ENCODE measurements at places on chromosomes 5 and 9.
A peak's percentile ranks its signal among the peaks of the same experiment; 100 is the strongest.

GRCh38 chr9:129380961-129381401 lies 202.9 kb upstream of the IER5L start:
- DNase-seq = no peak

- no peak for DNase-seq
Observed at GRCh38 chr5:137296213-137296781, 202.8 kb downstream of the SPOCK1 start.

DNA sequence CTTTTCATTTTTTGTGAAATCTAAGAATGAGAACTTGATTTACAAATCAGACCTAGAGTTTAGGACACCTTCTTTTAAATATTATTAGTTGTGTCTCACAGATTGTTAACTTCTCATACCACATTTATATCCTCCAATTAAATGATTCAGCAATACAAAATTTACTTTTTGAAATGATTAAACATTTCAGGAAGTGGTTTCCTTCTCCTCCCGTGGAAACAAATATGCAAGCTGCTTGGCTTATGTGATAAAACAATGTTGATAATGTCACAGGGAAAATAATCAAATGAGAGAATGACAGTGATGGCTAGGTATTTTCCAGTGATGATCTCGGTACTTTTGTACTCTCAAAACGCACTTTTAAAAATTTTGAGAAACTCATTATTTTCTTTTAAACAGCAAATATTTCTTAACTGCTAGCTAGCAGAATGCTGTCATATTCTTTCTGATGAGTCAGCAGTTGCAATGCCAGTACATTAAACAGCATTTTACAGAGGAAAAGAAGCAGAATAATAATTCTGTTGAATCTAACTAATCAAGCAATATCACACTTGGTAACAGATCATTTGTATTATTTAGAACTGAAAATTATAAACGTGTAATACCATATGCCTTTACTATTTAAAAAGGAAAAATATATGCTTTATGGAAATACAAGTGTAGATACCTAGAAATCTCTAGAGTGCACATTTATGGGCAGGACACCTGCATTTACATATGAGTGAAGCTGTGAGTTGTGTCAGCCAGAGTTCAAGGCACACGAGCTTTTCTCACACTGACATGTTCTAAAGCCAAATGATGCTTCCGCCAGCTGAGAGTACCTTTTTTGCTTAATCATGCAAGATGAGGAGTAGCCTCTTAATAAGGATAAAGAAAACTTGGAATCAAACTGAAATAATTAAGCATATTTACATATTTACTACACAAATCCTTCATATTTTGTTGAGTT lies 53.6 kb upstream of the CDH18 start:
- no peak for DNase-seq

GRCh38 chr5:76735762-76736545 lies 20.0 kb downstream of the F2R start:
- DNase-seq = no peak

DNA sequence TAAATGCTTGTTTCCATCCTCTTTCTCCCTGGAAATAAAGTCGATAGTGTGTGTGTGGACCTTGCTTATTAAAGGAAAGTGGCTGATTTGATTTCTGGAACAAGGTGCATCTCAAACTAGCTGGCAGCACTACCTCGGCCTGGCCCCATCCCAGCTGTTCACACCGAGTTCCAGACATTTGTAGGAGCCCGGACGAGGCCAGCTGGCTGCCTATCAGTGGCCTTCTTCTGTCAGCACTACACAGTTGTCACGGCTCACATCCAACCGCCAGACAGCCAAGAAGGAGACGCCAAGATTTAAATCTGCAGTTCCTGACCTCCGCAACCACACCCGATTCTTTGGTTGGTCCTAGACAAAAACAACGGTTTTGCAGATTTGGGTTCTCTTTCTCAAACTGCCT lies 63.6 kb downstream of the PALM2AKAP2 start:
- no peak for DNase-seq

- no peak for DNase-seq
Observed at GRCh38 chr9:69137311-69137710, 36.8 kb upstream of the TJP2 start.

DNA sequence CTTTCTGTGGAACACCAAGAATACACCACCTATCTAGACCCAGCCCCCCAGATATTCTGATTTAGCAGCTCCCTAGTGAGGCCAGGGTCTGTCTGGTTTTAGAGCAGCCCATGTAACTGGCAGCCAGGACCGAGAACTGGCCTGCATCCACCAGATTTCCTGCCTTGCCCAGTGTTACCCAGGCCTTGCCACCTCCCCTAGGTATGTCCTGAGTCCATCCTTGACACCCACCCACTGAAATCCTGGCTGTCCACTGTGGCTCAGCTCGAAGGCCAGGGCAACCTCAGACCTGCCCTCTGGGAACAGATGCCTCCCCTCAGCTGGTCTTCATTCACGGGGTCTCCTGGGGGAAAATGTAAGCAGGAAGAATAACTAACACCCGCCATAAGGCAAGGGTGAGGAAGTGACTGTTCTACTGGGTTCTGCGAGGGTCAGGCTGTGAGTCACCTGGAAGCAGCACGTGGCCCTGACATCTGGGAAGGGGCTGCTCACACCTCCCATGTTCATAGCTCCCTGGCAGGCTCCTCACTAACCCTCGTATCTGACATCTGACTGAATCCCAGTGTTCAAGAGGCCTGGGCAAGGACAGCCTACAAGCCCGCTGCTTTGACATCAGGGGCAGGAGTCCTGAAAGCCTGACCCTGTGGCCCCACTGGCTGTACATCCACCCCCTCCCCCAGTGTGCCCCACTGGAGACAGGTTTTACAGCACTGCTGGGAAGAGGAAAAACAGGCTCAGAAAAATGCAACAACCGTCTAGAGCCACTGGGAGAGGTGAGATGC lies 72.7 kb downstream of the SEMA4D start:
- peak; percentile 33 for DNase-seq

DNA sequence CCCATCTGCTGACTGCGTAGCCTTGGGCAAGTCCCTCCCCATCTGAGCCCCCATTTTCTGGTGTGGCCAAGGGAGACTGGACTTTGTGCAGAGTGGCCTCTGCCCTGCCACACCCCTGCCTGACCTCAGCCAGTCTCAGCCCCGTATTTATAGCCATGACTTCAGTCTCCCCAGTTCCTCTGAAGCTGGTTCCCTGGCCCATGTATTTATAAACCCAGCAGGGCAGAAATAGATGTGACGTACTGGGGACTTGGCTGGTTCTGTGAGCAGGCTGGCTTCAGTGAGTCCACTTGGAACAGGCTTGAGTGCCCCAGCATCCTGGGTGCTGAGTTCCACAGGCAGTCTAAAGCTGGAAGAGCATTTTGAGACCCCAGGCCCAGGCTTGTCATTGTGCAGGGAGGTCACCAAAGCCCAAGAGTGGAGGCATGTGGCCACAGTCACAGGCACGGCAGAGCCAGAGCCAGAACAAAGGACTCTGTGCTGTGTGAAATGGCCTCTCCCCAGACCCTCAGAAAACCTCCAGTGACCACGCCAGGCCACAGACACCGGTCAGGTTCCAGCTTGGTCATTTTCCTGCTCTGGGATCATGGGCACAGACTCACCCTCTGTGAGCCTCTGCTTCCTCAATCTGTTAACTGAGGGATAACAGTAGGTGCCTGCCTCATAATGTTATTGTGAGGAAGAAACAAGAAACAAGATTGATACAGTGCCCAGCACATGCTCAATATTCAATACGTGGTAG lies 30.4 kb upstream of the SYNPO start:
- DNase-seq = peak; percentile 18

- DNase-seq = no peak
Observed at GRCh38 chr5:50726475-50727148, 60.2 kb downstream of the PARP8 start.

GRCh38 chr5:140312791-140313189 lies 9.9 kb upstream of the PFDN1 start:
- peak; percentile 34 for DNase-seq

- DNase-seq = no peak
Observed at GRCh38 chr9:3224931-3225330, 300.9 kb downstream of the RFX3 start.

DNA sequence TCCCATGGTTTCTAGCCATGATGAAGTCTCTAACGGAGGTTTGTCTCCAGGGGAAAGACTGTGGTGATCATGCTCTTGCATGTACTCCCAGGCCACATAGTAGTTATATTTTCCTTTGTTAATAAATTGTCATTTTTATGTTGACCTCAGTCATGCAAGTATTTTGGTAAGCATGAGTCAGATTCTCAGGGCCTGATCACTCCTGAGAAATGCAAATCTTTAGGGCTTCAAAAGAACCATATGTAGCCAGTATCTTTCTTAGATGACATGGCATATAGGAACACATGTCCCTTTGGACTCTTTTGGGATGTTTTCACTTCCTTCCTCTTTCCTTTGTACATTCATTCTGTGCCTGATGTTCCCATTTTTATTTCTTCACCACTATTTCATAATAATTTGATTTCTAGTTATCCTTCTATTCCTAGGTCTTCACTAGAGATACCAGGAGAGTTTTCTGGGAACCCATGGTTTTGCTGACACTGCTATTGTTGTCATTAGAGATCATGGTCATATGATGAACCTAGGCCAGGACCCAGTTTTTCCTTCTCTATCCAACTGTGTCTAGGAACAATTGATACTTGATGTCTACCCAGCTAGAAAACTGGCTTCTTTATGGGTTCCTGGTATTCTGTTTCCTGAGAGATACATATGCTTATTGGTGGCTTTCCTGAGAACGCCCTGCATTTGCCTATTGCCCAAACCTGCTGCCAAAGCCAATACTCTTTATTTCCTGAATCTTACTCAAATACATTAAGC lies 248.1 kb upstream of the NREP start:
- peak; percentile 75 for DNase-seq

- DNase-seq = no peak
Observed at GRCh38 chr9:120016231-120016630, 563.7 kb downstream of the CDK5RAP2 start.

DNA sequence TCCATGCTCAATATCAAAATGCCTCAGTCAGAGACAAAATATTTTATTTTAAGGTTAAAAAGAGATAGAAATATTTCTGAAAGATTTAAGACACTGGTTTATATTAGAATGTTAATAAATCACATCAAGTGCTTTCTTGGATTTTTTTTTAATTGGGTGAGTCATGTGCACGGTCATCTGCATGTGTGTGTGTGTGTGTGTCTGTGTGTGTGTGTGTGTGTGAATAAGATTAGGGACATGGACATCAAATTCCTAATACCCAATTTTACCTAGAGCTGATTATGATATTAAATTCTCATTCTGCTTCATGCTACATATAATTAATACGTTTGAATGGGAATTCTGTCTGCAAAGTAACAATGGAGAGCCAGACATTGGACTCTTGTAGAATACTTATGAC lies 122.9 kb downstream of the BASP1 start:
- no peak for DNase-seq

DNA sequence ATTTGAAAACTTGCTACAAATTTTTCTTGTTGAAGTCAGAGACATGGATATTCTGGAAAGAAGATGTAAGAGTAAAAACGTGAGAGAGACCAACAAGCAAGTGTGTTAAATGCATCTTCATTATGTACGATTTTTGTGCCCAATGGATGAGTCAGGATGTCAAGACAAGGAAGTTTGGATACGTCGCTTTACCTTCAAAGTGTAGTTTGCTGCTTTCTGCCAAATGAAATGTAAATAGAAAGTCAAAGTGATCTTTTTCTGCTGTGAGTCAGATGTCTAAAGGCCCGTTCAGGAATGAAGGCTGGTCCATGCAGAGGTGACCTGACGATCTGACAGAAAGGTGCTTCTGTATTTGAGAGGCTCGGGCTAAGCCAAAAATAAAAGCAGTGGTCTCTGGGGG lies 273.1 kb upstream of the PIK3R1 start:
- no peak for DNase-seq

- no peak for DNase-seq
Observed at GRCh38 chr5:117487556-117487955, 912.9 kb upstream of the SEMA6A start.

GRCh38 chr5:72562717-72563116 lies 55.5 kb upstream of the ZNF366 start:
- DNase-seq = no peak

GRCh38 chr9:123940721-123941523 lies 11.0 kb upstream of the DENND1A start:
- DNase-seq = no peak

DNA sequence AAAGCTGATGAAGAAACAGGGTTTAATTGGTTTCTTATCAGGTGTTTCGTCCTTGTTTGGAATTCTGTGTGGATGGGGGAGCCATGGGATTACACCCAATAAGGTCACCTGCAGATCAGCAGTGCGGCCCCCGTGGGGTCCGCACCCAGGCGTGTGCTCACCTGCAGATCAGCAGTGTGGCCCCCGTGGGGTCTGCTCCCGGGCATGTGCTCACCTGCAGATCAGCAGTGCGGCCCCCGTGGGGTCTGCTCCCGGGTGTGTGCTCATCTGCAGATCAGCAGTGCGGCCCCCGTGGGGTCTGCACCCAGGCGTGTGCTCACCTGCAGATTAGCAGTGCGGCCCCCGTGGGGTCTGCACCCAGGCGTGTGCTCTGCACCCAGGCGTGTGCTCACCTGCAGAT lies 41.7 kb upstream of the CEP72 start:
- no peak for DNase-seq

DNA sequence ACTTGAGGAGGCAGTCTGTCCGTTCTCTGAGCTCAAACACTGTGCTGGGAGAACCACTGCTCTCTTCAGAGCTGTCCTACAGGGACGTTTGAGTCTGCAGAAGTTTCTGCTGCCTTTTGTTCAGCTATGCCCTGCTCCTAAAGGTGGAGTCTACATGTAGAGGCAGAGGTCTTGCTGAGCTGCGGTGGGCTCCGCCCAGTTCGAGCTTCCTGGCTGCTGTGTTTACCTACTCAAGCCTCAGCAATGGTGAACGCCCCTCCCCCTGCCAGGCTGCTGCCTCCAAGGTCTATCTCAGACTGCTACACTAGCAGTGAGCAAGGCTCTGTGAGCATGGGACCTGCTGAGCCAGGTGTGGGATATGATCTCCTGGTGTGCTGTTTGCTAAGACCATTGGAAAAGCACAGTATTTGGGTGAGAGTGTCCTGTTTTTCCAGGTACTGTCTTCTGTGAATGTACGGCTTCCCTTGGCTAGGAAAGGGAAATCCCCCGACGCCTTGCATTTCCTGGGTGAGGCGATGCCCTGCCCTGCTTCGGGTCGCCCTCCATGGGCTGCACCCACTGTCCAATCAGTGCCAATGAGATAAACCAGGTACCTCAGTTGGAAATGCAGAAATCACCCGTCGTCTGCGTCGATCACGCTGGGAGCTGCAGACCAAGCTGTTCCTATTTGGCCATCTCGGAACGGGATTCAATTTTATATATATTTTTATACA lies 58.5 kb downstream of the CNTRL start:
- DNase-seq = no peak

DNA sequence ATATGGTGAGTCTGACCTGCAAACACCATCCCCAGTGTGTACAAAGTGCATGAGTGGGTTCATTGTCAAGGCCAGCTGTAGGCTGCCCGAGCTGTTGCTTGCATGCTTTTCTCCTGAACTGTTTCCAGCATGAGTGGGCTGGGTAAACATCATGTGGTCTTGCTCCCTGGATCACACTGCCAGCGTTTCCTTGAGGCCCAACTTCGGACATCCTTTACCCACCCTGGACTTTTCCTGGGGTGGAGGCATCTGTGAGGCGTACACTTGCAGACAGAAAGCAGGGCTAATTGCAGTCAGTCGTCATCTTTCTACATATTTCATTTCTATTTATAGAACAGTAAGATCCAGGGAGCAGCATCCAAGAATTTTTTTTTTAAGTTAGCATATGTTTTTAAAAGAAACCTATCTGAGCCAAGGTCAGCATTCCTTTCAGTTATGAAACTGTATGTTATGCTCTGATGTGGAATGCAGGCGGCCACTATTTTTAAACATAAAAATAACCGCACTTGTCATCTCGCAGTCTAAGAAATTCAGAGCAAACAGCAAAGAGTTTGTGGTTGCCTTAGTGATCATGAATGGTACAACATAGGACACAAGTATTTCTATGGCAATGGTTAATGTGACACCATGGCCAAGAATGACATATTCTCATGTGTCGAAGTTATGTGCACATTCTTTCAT lies 106.5 kb upstream of the DMRT1 start:
- DNase-seq = no peak

All from suppressor macrophage (primary cell).